ENCODE measurements at places on chromosomes 4 and X.

GRCh38 chrX:69524781-69525363, 20.7 kb downstream of the NALF2 start:
- DNase-seq = no peak

GRCh38 chr4:187715466-187715865, 280.1 kb upstream of the ZFP42 start:
- DNase-seq = no peak

- DNase-seq = no peak
Measured at GRCh38 chr4:4647041-4647440, 105.2 kb upstream of the STX18 start.

- DNase-seq = no peak
Measured at GRCh38 chr4:87375719-87376291, 15.2 kb downstream of the HSD17B11 start.

DNA sequence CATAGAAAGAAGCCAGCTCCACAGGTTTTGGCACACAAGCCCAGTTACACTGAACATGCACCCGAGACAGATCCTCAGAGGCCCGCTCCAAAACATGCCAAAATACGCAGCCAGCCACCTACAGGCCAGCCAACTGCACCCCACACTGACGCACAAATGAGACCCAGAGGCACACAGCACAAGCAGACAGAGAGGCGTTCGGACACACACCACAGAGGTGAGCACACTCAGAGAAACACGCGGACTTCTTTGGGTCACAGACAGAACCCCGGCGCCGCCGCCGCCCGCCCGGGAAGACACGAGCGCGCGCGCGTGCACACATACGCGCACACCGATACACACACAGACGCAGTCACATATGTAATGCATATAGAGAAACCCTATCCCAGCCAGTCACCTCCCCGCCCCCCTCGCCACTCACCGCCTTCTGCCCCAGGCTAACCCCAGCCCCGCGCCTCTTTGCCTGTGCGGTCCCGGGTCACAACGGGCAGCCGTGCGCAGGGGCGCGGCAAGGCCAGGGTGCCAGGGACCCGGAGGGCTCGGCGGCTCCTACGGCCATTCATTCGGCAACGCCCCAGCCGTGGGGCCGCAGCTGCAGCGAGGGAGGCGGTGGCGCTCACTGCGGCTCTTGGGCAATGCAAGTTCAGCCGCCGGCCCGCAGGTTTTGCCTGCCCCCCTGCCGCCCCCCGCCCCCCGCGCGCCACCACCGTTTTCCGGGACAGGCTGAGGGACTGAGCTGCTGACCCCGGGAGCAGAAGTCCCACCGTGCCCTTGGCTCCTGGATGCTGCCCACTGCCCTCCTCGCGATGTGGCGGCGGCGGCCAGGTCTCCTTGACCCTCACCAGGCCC, 553 bp downstream of the SEPTIN6 start:
- DNase-seq = peak; percentile 65

DNA sequence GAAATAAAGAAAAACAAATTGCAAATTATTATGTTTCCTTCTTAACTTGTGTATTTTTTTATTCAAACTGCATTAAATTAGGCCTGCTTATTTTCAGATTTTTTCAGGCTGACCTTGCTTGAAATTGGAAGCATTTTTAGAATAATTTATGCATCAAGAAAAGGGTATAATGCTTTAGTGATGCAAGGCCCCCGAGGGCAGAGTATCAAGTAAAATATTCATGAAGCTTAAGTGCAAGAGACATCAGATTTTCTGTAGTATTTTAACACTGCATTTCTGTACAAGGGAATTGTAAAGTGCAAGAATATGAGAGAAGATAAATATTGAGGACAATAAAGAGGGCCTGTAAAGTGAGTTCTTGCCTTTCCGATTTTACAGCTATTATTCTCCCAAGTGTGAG, 485.8 kb upstream of the ATOH1 start:
- DNase-seq = no peak

- DNase-seq = no peak
Measured at GRCh38 chr4:52431869-52432268, 227.2 kb downstream of the USP46 start.

- DNase-seq = no peak
Measured at GRCh38 chrX:150573702-150574101, 5.3 kb downstream of the MTM1 start.

- DNase-seq = no peak
Measured at GRCh38 chr4:162422312-162422711, 258.5 kb upstream of the FSTL5 start.

DNA sequence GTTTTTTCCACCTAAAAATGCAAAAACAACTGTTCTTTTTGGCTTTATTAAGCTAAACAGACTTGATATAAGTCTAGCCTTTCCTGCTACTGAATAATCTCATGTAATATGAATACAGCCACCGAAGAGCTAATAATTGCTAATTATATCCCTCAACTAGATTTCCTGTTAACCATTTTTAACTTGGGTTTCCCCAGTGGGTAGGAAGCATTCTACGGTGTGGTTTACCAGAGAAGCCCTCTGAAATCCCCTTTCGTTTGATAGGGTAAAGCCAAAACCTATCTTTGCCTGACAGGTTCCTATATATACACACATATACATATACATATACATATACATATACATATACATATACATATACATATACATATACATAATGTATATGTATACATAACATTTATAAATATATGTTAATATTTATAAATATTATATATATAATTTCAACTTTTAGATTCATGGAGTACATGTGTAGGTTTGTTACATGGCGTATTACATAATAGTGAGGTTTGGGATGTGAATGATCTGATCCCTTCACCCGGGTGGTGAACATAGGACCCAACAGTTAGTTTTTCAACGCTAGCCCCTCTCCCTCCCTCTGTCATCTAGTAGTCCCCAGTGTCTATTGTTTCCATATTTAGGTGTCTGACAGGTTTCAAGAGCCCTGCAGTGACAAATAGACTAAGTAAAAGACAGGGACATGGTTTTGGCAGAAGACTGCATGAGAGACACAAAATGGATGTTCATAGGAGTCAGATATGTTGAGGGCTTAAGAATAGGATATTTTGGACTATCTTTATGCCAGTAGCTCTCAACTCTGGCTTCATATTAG, 62.4 kb downstream of the ATXN3L start:
- DNase-seq = no peak

DNA sequence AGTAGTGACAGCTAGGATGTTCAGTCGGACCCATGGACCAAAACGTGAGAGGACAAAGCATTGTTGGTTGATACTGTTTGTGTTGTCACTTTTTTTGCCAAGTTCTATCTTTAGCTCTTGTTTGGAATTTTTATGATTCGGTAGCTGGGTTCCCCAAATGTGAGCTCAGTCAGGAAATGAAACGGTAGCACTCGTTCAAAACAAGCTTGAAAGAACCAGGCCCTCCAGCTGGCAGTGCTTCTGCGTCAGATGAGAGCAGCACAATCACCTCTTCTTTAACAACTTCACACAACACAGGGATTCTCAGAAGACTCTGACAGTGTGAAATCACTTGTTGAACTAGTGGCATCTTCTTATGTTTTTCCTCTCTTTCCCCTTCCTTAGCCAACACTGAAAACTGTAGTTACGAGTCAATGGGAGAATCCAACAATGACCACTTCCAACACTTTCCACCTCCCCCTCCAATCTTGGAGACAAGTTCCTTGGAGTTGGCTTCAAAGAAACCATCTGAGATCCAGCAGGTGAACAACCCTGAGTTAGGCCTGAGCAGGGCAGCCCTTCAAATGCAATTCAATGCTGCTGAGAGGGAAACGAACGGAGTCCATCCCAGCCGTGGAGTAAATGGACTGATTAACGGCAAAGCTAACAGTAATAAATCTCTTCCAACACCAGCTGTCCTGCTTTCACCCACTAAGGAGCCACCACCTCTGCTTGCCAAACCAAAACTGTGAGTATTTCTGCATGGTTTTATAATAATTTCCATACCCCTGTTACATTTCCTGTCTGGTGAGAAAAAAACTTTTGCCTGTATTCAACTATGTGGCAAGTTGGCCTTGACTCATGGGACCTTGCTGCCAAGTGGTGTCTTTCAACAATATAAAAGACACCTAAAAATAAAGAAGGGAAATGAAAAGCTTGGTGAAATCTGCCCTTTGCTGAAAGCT, 214.6 kb downstream of the PALLD start:
- no peak for DNase-seq

GRCh38 chr4:27428661-27429060, 568.0 kb downstream of the STIM2 start:
- no peak for DNase-seq

DNA sequence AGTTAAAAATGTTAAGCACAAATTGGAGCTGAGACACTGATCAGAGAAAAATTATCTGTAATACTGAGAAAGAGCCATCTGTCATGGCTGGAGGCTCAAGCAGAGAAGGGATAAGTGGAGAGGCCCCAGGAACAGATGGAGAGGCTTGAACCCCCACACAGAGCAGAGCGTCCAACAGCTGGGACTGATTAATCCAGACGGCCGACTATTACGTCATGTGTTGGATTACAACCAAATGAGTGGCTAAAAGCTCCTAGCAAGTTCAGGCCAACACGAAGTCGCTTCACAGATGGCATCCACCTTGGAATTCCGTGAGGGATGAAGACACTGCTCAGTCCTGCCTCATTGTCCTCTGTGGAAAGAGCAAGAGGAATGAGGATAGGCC, 57.7 kb upstream of the ATXN3L start:
- no peak for DNase-seq

- DNase-seq = no peak
Measured at GRCh38 chr4:114783215-114783595, 184.6 kb downstream of the UGT8 start.

DNA sequence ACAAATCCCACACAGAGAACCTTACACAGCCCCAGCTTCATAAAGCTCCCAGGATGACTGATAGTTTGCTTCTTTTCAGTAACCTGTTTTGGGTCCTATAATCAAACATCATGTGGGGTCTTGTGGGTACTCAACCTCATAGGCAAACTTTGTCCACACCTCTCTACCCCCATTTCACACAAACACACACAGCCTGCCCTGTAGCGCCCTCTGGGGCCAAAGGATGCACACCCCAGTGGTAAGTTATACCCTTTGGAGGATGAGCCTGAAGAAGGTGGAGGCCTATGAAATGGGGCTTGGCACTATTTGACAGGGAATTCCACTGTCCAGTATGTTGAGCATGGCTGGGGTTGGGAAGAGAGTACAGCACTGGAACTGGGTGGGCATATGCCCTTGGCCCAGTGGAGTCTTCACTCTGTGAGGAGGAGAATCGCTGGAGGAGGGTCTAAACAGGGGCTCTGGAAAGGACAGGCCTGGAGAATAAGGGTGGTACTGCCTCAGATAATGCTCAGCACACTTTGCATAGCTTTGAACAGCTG, 30.5 kb upstream of the COL25A1 start:
- DNase-seq = no peak

DNA sequence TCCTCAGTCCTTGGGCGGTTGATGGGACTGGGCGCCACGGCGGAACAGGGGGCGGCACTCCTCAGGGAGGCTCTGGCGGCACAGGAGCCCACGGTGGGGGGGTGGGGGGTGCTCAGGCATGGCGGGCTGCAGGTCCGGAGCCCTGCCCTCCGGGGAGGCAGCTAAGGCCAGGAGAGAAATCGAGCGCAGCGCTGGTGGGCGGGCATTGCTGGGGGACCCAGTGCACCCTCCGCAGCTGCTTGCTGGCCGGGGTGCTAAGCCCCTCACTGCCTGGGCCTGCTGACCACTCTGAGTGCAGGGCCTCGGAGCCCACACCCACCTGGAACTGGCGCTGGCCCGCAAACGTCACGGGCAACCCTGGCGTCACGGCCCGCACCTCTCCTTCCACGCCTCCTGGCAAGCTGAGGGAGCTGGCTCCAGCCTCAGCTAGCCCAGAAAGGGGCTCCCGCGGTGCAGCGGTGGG, 164.9 kb upstream of the AGA start:
- no peak for DNase-seq

- DNase-seq = no peak
Measured at GRCh38 chr4:76214177-76214675, 602 bp upstream of the SCARB2 start.

GRCh38 chrX:150542846-150543229, 25.6 kb upstream of the MTM1 start:
- no peak for DNase-seq

DNA sequence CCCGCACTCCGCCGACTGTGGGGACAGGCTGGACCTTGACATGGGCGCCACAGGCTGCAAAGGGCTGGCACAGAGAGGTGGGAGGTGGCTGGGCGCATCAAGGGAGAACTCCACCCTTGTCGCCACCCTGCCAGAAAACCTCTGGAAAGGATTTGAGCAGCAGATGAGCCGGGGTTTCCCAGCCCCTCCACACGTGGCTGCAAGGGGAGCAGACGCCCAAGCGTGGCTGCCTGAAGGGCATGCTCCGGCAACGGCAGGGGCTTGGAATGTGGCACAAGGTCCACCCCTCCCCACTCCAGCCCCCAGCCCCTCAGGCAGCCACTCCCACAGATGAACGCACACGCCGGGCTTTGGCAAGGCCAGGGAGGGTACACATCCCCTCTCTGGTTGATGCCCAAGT, 4.6 kb downstream of the BGN start:
- no peak for DNase-seq

DNA sequence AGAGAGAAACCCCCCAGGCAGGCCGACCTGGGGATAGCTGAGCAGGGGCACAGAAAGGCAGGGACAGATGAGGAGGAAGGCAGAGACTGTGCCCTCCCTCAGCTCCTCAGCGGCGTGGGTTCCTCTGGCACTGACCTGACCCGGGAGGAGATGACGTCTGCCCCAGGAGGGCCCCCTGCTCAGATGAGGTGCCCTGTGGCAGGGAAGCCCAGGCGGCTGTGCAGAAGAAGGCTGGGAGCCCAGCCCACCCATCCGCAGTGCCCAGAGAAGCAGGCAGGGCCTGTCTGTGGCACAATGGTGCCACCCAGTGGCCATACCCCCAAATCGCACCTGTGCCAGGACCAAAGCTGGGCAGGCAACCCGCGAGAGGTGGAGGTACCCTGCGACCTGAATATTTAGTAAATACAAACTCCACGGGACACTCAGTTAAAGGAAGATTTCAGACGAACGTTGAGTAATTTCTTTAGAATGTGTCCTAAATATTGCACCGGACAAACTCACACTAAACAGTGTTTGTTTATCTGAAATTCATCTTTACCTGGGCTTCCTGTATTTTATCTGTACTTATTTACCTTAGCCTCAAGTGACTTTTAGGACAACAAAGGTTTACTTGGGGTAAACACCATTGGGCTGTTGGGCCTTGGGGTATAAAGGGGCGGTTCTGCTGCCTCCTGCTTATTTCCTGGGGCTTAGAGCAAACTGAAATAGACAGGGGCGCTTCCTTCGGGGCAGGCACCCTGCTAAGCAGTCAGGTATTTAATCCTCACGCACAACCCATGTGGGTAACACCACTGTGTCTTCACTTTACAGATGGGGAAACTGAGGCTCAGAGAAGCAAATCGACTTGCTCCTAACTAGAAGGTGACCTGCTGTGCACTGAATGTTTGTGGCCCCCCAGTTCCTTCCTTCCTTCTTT, 46.5 kb upstream of the HMX1 start:
- DNase-seq = peak; percentile 43

Measured in activated naive CD4-positive, alpha-beta T cell (primary cell).